ENCODE measurements at places on chromosomes 6 and 20.

DNA sequence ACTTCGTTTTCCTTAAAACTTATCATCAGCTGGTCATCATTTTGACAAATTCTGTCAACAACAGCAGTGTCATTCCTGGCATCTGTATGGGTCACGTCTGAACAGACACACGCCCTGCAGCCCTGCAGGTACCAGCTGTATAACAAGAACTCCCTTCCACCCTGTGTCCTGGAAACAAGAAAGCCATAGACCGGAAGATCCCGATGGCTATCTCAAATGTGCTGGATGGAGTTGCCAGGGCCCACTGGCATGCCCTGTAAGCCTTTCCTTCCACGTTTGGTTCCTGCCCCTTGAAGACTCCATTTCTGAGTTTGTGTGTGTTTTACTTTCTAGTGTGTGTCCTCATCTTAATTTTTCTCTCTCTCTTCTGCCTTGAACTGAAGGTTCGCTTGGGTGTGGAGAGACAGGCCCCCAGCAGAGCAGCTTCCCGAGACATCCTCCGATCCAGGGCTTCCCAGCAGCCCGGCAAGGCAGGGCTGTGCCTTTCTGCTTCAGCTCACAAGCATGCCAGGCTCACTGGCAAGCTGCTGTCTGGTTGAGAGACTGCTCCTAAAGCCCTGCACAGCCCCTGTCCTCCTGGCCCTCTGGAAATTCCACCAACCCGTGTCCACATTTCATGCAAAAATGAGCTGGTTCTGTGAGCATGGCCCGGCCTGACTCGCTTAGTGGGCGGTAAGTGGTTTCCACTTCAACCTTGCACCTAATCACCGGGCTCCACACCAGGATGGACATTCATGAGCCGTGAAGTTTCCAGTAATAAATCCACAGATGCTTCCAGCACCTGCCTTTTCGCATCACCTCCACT lies 8.7 kb downstream of the GFRA4 start:
- DNase-seq: no peak

DNA sequence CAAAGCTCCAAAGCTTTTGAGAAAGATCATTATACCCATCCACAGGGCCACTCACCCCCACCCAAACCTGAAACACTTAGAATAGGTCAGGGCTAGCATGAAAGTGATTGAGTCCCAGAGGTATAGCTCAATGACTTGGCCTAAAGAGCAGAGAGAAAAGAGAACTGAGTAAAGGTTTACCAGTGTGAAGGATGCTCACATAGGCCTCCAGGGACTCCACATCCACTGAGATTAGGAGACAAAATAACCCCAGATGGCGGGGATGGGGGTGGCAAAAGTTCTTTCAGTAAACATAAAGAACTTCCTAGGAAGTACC lies 12.2 kb downstream of the SAYSD1 start:
- no peak for DNase-seq

- no peak for DNase-seq
These were observed 357.2 kb upstream of the RGS17 start for GRCh38 chr6:153488267-153488666.

GRCh38 chr20:37421988-37422387 lies 76.0 kb downstream of the SRC start:
- DNase-seq: no peak

DNA sequence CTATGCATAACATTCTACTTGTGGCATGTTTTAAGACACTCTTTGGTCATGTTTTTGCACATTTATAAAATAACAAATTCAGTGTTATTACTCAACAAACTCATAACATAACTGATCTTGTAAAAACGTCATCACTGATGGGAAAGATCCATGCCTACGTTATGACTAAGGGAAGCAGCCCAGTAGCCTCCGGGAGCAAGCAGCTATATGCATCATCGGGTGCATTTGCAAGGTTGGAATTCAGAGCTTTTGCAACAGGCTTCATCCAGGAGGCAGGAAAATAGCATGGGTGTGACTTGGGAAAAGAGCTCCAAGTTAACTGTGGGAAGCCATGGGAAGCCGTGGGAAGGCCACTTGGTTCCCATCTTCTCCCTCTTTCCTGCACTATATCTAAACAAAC lies 271.6 kb upstream of the SGK1 start:
- DNase-seq: no peak

DNA sequence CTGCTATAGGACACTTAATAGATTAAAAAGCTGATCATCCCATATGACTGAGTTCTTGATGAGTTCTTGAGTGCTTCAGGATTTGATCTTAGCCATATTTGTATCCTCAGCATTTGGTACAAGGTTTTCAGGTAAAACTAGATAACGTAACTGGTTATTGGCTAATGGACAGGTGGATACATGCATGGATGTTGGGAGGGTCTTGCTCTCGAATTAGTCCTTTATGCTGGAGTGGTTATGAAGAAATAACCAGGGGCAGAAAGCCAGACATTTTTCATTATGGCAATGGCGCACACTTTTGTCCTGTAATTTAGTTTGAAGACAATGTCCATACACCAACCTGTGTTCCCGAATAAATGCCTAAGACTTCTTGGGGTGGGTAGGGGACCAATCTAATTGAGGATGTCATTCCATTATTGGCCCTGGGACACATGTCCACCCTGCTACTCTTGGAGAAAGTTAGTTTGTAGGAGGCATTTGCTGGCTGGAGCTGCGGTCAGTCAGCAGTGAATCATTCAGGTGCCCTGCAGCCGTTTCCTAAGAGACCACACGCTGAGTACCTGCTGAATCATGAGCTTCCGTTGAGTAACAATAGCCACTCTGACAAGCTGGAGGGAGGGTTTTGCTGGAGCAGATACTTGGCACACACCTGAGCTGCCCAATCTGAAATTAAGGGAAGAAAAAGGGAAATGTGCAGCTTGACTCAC lies 194.4 kb downstream of the FOXA2 start:
- no peak for DNase-seq

DNA sequence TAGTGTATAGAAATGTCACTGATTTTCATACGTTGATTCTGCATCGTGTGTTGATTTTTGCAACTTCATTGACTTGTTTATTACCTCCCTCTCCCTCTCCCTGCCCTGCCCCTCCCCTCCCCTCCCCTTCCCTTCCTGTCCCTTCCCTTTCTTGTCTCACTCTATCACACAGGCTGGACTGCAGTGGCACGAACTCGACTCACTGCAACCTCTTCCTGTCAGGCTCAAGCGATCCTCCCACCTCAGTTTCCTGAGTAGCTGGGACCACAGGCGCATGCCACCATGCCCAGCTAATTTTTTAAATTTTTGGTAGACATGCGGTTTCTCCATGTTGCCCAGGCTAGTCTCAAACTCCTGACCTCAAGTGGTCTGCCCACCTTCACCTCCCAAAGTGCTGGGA lies 19.2 kb upstream of the PPP1R14C start:
- DNase-seq: no peak

DNA sequence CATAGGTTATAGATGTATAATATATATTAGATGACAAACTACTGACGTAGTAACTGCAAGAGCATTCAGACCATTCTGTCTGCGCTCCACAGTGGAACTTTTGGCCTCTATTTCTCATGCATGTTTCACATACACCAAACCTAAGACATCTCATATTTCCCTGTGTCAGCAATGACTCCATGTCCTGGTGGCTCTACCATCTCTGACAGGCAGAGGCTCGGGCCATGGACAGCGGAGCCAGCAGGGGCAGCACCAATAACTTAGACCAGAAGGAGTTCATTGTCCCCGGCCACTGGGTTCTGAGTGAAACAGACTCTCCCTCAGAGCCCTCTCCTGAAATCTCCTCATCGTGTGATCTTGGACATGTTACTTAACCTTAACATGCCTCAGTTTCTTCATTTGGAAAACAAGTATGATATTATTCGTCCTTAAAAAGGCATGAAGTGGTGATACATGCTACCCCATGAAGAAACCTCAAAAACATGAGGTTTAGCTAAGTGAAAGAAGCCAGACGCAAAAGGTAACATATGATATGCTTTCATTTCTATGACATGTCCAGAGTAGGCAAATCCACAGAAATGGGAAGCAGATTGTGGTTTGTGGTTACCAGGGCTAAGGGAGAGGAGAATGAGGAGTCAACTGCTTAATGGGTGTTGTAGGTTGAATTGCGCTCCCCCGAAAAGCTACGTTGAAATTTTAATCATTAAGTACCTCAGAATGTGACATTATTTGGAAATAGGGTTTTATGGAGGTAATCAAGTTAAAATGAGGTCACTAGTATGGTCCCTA lies 564.0 kb upstream of the JARID2 start:
- no peak for DNase-seq

DNA sequence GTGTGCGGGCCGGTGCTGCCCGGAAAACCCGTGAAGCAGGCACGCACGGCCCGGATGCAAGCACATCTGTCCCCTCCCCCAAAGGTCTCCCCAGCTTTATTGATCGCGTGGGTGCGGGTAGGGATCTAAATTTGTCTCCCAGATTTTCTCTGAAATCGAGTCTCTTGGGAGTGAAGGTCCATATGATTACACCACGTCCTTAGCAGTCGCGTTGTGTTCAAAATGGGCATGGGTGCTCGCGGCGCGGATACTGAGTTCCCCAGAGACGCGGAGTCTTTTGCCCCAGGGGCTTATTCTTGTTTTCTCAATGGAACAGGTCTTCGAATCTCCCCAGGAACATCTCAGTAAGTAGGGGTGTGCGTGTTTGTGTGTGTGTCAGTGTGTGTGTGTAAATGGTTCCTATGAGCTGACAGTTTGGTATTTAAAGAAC lies 2.8 kb upstream of the ZNF292 start:
- DNase-seq: no peak
